ENCODE measurements at places on chromosomes 5 and 9.
A peak's percentile ranks its signal among the peaks of the same experiment; 100 is the strongest.

GRCh38 chr9:136671646-136672430 is 9.1 kb downstream of the EGFL7 start:
- peak; percentile 22 for DNase-seq

DNA sequence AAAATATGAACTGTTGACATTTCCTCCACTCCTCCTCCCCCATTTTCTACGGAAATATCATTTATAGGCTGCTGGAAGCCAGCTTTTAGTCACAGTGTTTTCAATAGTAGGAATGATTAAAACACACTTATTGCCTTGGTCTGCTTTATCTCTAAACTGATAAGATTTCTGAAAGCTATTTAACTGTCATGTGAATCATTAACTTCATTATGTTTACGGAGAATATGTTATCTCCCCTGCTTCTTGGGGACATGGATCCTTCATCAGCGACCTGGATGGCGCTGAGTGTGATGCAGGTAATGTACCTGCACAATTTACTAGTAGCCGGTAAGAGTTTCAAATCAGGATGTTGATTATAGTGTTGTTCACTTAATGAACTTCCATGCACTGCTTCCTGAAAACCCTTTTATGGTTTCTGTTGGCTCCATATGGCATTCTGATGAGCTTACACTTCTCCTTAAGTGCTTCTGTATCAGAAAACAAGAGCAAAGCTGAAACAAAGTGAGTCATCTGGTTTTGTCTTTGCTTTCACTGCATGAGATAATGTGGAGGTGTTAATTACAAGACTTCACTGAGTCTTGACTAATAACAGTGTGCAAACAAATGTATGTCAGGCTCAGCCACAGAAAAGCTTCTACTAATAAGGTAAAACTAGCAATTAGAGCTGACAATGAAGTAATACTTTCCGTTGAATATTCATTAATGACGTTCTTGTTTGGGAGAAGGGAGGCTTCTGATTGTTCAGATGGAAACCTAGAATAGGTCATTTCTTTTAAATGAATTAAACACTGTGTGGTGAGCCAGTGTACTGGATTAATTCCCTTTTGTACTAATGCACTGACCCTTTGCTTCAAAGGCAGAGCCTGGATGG is 162.4 kb upstream of the ZNF608 start:
- DNase-seq, result no peak

DNA sequence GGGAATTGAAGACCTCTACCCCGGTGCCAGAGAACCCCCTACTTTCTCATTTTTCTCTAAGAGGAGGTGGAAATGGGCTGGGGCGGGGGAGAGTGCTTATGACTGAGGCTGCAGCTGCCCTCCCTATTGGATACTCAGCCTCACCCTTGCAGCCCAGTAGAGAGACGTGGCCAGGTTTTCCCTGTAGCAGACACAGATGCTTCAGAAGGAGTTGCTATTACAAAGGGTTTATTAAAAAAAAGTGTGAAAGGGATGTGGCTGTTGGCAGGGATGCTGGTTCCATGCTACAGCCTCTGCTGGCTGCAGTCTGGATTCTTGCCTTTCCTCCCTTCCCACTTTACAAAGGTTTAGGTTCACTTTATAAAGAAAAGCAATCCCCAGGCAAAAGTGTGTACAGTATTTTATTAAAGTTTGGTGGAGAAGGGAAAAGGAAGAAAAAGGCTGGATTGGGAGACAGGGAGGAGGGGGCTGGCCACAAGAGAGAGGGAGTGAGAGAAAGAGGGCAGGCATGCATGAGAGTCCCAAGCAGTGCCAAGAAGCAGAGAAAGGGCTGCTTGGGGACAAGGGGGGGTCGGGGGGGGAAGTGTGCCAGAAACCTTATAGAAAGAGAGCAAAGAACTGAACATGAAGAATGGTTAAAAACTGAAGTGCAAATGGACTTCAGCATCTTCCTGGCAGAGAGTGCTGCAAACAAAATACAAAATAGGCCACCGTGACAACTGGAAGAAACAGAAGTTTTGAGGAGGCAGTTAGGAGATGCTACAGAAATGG is 29.5 kb upstream of the NFIB start:
- DNase-seq, result no peak

GRCh38 chr5:178590141-178590923 is at the start of gene COL23A1:
Gene COL23A1 (minus strand): TSS chr5:178590393.
- DNase-seq, result no peak

DNA sequence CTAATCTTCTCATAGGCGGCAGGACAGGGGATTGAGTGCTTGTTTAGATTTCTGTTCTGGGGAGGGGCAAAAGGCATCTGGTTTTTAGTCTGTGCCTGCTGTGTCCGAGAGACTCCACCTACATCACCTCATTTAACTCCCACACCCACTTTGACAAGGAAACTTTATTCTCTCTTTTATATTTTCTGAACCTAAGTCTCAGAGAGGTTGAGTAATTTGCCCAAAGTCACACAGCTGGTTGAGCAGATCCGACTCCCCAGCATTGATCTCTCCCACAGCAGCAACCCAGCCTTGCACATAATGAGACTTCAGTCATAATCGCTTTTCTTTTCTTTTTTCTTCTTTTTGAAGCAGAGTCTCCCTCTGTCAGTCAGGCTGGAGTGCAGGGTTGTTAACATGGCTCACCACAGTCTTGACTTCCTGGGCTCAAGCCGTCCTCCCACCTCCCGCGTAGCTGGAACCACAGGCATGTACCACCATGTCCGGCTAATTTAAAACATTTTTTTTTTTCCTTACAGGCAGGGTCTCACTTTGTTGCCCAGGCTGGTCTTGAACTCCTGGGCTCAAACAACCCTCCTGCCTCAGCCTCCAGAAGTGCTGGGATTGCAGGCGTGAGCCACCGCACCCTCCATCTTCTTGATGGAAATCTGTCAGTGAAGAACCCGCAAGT is 36.5 kb upstream of the ANKRD33B start:
- no peak for DNase-seq
